Stimulated activated CD8-positive, alpha-beta memory T cell treated with anti-CD3 and anti-CD28 coated beads, Interleukin-4, amount 100 ng/mL, for 1 hour (primary cell): ENCODE measurements at places on chromosomes 5 and 9.

- DNase-seq, result no peak
Measured at GRCh38 chr5:104053353-104053649, 490.7 kb upstream of the NUDT12 start.

DNA sequence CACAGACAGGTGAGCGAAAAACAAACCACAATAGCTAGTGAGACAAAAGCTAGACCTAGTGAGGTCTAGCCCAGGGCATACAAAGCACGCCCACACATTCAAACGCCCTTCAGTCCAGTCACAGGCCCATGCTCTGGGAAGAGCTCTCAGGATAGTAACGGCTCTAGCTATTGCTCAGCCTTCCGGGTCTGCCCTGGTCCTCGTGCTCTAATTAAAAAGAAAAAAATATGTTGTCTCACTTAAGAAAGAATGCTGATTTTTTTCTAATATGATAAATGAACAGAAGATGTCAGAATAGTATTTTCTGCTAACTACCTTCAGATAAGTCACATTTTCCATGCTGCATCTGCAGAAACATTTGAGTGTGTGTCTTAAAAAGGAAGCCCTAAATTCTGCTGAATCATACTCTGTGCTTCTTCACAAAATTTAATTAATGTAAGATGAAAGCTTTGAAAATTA is 94.5 kb downstream of the PLPP1 start:
- DNase-seq, result no peak

- DNase-seq, result no peak
Measured at GRCh38 chr5:168047043-168047668, 244.3 kb upstream of the WWC1 start.

DNA sequence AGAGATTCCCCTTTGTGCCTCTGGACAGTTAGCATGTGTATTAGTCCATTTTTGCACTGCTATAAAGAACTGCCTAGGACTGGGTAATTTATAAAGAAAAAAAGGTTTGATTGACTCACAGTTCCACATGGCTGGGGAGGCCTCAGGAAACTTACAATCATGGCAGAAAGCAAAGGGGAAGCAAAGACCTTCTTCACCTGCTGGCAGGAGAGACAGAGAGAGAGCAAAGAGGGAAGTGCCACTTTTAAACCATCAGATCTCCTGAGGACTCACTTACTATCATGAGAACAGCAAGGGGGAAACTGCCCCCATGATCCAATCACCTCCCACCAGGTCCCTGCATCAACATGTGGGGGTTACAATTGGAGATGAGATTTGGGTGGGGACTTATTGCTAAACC is 6.0 kb downstream of the CFAP90 start:
- no peak for DNase-seq

GRCh38 chr9:110028676-110029075 is 179.3 kb downstream of the C9orf152 start:
- DNase-seq, result no peak

- DNase-seq, result no peak
Measured at GRCh38 chr5:81010336-81011169, 50.4 kb downstream of the RASGRF2 start.

DNA sequence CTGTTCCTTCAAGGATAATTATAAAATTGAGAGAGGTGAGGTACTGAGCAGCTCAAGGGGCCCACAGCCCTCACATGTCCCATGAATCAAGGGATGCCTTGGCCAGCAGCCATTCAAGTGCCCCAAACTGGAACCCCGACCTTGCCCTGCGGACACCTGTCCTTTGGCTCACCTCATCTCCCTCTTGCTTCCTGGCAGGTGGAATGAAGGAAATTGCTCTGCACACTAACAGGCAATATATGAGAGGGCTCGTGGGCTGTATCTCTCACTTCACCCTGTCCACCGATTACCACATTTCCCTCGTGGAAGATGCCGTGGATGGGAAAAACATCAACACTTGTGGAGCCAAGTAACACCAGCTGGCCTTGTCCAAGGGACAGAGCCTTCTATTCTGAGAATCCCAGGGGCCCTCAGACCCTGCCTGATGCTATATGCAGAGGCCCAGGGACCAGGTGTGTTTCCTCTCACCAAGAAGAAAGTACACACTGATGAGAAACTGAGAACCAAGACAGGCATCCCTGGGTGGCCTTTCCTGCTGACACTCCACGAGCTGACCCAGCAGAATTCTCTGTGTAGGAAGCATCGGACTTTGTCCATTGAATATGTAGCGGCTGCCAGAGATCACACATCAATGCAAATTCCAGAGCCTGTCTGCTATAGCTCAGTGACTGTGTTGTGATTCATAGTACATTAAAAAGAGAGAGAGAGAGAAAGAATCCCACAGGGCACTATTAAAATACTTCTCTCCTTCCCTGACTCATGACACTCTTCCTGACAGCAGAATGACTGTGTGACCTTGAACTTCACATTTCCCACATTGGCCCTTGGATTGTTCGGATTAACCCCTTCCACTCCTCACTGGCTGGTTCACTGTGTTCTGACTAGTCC is 92.6 kb downstream of the LIFR start:
- no peak for DNase-seq

GRCh38 chr9:97572892-97573365 is 60.2 kb downstream of the TSTD2 start:
- DNase-seq, result no peak

- no peak for DNase-seq
Measured at GRCh38 chr9:113563826-113564497, 100.4 kb downstream of the RGS3 start.

DNA sequence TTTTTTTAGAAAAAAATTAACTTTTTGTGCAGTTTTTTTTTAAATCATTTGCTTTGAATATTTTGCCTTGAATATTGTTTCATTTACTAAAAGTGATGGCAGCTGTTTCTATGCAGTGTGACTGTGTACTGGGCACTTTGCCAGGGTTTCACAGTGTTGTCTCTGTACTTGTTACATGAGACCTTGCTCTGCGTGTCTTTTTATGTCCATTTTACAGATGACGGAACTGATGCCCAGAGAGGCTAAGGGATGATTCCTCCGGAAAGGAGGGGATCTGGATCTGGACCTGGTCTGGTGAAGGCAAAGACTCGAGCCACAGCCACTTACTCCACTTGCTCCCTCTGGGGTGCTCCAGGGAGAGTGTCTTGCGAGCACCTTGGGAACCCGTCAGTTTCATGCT is 124.8 kb upstream of the PTCH1 start:
- DNase-seq, result no peak

DNA sequence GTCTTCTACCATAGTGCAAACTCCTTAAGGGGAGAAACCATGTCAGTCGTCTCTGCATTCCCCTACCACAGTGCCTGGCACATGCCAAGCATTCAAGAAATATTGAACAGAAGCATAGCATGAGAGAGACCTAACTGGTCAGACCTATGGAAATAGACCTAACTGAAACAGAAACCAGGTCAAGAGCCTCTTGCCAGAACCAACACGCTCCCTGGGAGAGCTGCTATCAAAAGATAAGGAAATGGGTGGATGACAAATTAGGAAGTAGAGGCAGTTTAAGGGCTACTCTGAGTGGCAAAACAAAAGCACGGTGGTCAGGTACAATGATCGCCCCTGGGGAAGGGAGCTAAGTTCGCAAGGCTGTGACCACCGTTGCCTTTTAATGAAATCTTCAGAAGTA is 66.0 kb upstream of the SMIM15 start:
- DNase-seq, result no peak

- DNase-seq, result no peak
Measured at GRCh38 chr9:76615177-76615603, 149.0 kb upstream of the PCA3 start.

GRCh38 chr5:138833726-138834480 is 41.2 kb downstream of the LRRTM2 start:
- DNase-seq, result no peak

- DNase-seq, result no peak
Measured at GRCh38 chr5:61004448-61004847, 59.4 kb downstream of the NDUFAF2 start.

GRCh38 chr5:91176288-91177016 is 206.7 kb downstream of the ARRDC3 start:
- DNase-seq, result no peak

- no peak for DNase-seq
Measured at GRCh38 chr9:98006127-98006796, 23.1 kb downstream of the ANP32B start.

GRCh38 chr5:117486879-117487391 is 912.3 kb upstream of the SEMA6A start:
- no peak for DNase-seq

DNA sequence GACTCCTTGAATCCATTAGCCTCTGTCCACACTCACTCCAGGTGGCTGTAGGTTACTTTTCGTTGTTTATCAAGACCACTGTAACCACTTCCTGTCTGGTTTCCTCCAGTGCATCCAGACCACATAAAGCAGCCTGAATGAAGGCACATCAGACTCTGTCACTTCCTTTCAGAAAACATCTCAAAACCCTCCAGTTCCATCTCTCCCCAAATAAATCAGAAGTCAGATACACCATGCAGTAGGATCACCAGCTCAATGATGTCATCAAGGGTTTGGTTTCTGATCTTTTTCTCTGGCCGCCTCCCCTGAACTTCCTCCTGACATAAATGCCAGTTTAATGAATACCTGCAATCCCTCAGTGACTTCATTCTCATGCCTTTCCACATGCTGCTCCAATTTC is 161.2 kb downstream of the ZNF462 start:
- no peak for DNase-seq

- no peak for DNase-seq
Measured at GRCh38 chr5:97666783-97667182, 483.7 kb upstream of the RIOK2 start.
